ENCODE measurements at places on chromosomes 11 and 22.

DNA sequence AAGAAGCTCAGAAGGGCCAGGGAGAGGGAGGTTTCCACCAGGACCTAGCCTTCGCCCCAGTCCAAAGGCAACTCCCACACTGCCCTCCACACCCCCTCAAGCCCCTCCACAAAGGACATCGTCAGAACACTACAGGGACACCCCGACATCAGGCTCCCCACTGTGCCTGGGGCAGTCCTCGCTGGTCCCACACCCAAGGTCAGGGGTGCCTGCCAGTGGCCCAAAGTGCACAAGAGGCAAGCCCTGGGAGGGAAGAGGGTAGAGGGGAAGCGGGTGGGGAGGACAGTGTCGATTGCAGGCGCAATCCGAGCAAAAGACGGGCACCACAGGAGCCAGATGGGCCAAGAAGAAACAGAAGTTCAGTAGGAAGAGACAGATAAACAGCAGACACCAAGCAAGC is 35.6 kb upstream of the JAM3 start:
- no peak for DNase-seq

DNA sequence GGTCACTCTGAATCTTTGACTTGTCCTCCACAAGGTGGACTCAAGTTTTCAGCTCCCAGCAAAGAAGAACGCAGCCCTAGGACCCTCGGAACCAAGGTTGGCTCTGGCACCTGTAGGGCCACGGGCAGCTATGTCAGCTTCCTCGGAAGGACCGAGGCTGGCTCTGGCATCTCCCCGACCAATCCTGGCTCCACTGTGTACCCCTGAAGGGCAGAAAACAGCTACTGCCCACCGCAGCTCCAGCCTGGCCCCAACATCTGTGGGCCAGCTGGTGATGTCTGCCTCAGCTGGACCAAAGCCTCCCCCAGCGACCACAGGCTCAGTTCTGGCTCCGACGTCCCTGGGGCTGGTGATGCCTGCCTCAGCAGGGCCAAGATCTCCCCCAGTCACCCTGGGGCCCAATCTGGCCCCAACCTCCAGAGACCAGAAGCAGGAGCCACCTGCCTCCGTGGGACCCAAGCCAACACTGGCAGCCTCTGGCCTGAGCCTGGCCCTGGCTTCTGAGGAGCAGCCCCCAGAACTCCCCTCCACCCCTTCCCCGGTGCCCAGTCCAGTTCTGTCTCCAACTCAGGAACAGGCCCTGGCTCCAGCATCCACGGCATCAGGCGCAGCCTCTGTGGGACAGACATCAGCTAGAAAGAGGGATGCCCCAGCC is 2.2 kb downstream of the INPP5J start:
- no peak for DNase-seq

- no peak for DNase-seq
These were observed 46.3 kb downstream of the GAB2 start for GRCh38 chr11:78371221-78371891.

GRCh38 chr11:102763440-102763839 is 17.0 kb downstream of the MMP10 start:
- no peak for DNase-seq

GRCh38 chr22:36395055-36395849 is 7.5 kb upstream of the MYH9 start:
- no peak for DNase-seq

- DNase-seq, result no peak
These were observed 15.8 kb downstream of the UPB1 start for GRCh38 chr22:24510637-24511625.
